ENCODE measurements at places on chromosomes 7 and 10.
A peak's percentile ranks its signal among the peaks of the same experiment; 100 is the strongest.

DNA sequence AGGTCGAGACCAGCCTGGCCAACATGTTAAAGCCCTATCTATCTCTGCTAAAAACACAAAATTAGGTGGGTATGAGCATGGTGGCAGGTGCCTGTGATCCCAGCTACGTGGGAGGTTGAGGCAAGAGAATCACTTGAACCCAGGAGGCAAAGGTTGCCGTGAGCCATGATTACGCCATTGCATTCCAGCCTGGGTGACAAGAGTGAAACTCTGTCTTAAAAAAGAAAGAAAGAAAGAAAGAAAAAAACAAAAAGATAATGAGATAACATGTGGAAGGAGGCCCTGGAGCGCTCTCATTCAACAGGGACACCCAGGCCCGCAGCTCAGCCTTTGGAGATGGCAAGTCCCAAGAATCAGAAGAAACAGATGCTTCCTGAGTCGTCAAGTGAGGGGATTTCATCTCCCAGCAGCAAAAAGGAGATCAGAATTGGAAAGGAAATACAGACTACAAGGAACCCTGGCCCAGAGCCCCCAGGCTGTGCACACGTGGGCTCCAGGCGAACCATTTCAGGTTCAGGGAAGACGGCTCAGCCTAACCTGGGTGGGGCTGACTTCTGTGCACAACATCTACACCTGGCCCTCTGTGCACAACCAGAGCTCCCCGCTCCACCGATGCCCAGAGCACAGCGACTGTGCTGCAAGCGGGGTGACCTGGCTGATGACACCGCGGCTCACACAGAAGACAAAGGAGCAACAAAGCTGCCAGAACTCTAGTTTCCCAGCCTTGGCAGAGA, 33.3 kb downstream of the GNA12 start:
- DNase-seq, result no peak

DNA sequence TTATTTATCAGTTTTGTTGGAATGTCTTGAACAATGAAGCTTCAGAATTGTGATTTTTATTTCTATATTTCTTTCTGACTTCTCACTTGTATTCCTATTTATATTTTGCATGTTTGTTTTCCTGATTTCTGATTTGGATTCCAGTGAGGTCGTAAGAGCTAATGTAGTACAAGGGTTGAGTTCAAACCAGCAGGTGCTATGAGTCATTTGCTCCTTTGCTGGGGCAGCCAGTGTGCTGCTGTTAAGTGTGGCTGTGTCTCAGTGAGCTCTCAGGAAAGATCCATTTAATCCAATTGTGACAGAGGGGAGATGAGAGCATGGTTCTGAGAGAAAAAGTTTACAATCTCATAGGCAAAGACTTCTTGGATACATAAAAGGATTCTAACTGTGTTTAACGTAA, 48.6 kb downstream of the MCU start:
- DNase-seq, result no peak

DNA sequence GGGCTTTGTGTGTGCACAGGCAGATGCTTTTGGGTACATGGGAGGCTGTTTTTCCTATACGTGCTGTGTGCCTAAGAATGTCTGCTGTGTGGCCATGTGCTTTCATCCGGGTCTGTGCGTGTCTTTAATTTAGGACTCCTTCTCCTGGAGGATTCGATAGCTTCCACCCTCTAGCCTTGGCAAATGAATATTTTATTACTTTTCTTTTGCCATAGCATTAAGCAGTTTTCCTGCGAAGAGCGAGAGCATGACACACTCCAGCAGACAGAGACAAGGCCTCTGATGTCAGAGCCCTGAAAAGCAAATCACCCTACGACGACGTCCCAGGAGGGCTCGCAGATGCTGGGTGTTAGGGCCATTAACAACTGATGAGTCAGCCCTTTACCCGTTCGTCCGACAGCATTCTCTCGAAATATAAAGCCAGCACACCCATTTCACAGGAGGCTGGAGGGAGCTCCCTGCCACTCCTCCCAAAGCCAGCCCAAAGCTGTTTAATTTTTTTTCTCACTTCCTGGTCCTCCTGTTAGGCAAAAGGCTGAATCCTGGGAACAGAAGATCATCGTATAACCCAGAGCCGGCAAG, 311.3 kb upstream of the ZMIZ1 start:
- DNase-seq, result peak; percentile 92

GRCh38 chr10:94220717-94221116, 142.0 kb downstream of the NOC3L start:
- DNase-seq, result no peak

GRCh38 chr10:30231071-30231652, 117.9 kb downstream of the MTPAP start:
- no peak for DNase-seq

- no peak for DNase-seq
Observed at GRCh38 chr10:66717231-66717981, 208.4 kb upstream of the LRRTM3 start.

- DNase-seq, result no peak
Observed at GRCh38 chr7:150511048-150511447, 3.6 kb upstream of the GIMAP7 start.

DNA sequence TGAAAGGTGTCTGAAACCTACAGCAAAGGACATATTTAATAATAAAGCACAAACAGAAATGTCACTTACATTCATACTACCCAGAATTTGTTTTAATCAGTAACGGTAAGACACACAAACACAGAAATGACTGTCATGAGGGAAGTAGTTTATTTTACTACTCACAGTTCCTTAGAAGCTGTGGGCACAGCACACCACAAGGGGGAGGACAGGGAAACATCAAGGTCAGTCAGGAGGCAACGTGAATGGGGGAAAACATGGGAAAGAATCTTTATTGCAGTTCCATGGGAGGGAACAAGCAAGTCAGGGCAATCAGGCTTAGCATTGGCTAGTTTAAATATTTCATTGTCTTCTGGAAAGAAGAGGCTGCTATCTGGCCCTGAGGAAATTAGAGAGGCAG, 123.8 kb upstream of the PDSS1 start:
- no peak for DNase-seq

- no peak for DNase-seq
Observed at GRCh38 chr7:156091519-156092080, 279.3 kb upstream of the SHH start.

GRCh38 chr10:29304264-29304994, 15.6 kb downstream of the LYZL1 start:
- DNase-seq, result peak; percentile 66

- no peak for DNase-seq
Observed at GRCh38 chr7:158979635-158980351, 123.4 kb downstream of the DYNC2I1 start.

Data from fibroblast of skin of abdomen (primary cell).